Stimulated activated CD4-positive, alpha-beta T cell treated with anti-CD3 and anti-CD28 coated beads, Interleukin-2, amount 100 ng/mL, for 24 hours (primary cell): ENCODE measurements at places on chromosomes 16 and 17.

DNA sequence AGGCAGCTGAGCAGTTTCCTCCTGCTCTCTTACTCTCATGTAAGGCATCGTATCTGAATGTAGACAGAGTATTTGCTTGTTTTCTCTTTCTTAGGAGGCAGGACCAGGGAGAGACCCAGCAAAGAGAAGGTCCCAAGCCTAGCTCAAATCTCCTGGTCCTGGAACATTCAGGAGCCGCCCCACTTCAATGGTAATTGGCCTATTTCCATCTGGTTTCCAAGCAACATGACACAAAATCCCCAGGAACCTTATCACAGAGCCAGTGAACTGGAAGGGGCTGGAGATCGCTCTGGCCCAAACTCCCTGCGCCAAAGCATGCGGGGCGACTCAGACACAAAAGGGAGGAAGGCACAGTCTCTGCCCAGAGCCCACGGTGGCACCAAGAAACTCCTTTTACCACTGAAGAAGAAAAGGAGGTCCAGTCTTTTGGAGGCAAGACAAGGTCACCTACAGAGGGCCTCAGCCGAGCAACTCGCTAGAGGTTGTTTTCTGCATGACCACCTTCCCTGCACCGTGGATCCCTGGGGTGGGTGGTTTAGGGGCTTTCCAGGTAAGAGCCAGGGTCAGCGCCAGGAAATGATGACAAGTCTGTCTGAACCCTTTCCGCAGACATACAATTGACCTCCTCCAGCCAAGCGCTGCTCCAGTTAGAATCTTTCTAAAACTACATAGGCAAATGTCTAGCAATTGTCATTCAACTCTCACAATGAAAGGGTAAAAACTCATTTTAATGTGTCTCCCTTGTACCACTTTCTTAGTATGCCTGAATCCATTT lies 394.7 kb downstream of the SOX9 start:
- DNase-seq: no peak

DNA sequence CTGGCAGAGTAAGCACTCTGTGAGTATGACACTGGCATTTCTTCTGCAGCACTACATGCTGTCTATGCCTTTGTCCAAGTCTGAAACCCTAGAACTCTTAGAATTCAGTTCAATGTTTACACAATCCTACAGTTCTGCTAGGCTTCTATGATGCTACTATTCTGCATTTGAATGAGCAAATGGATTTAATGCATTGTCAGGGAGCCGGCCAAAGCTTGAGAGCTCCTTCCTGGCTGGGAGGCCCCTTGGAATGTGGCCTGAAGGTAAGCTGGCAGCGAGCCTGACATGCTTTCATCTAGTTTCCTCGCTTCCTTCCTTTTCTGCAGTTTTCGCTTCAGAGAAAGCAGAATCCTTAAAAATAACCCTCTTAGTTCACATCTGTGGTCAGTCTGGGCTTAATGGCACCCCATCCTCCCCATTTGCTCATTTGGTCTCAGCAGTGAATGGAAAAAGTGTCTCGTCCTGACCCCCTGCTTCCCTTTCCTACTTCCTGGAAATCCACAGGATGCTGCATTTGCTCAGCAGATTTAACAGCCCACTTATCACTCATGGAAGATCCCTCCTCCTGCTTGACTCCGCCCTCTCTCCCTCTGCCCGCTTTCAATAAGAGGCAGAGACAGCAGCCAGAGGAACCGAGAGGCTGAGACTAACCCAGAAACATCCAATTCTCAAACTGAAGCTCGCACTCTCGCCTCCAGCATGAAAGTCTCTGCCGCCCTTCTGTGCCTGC lies at the start of gene CCL2:
TSS of gene CCL2 (plus strand) at position 635 of the 730 bp plus-strand sequence. CDS start at position 700, 65 bp downstream.
- no peak for DNase-seq

DNA sequence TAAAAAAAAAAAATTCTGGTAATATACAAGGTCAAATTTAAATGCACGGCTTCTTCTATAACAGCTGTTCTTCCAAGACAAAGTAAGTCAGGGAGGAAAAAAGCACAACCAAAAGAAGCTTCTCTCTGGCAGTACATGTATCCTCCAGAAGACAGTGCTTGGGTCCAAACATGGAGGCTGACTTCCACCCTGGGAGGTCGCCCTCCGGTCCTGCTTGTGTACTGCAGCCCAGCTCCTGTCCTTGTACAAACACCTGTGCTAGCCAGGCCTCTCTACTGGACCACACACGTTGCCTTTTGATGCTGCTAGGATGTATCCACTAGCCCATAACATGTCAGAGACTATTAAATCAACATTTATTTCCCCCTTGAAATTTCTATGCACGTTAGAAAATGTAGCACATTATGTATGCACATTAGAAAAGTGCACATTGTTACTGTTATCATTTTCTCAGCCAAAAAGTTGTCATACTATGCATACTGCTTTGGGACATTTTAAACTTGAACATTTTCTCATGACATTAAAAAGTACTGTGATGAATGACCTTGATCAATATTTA lies 21.9 kb downstream of the TEKT3 start:
- no peak for DNase-seq

GRCh38 chr16:30920891-30921290 lies 2.5 kb upstream of the FBXL19 start:
- DNase-seq: no peak
